H1 (cell line): ENCODE measurements at places on chromosomes 7 and 10. TPM values are rescaled to one million over a fixed set of nuclear protein-coding genes. Genes with fewer than 3 reads are reported as not detected.
A peak's percentile ranks its signal among the peaks of the same experiment; 100 is the strongest.

The SFTPA2 gene
- not detected in 2 replicates for total RNA-seq

The HOGA1 gene
- 0.28 and 0.29 TPM in 2 replicates for total RNA-seq

The TMEM176A gene
- 0.90 and 1.3 TPM in 2 replicates for total RNA-seq

DNA sequence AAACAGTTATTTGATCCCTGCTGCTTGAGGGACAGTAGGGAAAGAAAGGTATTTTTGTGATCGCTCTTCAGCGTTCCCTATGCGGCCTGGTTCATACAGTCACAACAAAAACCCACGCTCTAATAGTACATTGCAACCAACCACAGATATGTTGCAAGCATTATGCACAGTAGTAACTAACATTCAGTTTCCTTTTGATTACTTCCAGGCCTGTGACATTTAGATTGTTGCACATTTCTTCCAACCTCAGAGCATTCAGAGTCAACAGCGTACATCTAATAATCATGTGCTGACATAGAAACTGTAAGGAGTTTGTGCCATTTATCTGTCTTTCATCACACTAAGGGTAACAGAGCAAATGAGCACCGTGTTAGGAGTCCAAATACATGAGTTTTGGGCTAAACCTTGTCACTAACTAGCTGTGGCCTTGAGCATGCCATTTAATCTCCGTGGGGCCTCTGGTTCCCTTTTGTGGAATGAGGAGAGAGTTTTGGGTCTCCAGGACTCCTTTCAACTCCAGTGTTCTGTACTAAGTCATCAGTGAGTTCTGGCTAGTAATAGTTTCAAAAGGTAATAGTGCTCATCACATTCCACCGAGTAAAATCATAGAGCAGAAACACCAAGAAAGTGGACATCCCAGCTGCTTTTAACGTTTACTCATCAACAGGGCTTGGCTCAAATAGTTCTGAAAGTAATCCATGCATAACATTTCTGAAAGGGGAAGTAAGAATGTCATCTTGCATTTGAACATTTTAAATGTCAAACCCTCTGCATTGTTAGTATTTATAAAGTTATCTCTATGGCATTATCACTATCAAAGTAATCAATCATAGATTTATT, 99.0 kb upstream of the FZD1 start:
- H3K36me3 ChIP-seq = no peaks in the 10 kb centered on the region
- no peaks in the 10 kb centered on the region for H3K27me3 ChIP-seq
- no peak overlapping the region for H3K27ac ChIP-seq
- peaks cover 3% of the 10 kb centered on the region for H3K4me1 ChIP-seq
- no peak overlapping the region for H3K4me3 ChIP-seq
- DNase-seq = no peak

DNA sequence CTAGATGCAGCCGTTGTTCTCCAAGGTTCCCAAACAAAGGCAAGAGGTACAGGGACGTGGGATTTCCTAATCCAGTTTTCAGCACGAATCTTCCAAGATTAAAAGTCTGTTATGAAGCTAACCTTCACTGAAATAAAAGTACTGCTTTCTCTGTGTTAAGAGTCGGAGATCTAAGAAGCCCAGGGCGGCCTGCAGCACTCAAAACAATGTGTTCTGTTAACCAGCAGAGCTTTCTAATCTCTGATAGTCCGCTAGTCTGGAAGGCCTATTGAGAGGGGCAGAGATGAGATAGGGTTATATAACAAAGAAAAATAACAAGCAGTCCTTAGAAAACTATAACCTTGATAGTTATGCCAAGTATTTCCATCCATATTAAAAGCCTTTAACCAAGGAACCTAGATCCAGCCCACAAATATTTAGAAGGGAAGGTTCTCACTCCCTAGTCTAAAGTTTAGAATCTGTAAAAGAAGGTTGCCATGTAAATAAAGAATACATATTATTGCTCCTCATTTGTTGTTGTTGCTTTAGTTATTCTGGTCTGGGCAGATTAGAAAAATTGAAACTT, 106.3 kb upstream of the SVIL start:
- no peak overlapping the region for H3K4me3 ChIP-seq
- DNase-seq = no peak
- no peaks in the 10 kb centered on the region for H3K36me3 ChIP-seq
- H3K4me1 ChIP-seq = no peaks in the 10 kb centered on the region
- H3K27ac ChIP-seq = no peak overlapping the region

DNA sequence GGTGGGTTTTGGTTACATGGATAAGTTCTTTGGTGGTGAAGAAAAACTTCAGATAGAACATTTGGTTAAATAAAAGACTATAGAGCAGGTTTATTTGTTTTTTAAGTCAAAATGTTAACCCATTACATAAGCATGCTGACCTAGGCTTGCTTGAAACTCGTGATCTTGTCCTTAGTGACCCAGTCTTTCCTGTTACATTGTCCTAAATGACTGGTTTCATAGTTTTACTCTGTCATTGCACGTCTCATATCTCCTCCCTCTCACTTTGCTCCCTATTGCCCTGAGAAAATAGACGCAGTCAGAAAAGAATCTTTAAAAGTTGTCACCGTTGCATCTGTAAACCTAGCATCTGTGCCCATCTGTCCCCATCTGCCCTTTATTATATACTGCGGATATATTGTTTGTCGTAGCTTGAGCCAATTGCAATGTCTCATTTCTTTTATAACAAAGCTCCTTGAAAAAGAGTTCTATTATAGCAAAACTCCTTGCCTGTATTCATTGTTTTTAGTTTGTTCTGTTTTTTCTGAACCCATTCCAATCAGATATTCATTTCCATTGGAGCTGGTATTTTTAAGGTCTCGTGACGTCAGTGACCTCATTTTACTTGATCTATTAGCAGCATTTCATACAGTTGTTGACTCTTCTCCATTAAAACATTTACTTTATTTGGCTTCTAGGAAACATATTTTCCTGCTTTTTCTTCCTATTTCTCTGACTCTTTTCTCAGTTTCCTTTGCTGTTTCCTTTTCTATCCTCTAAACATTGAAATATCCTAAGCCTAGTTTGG, 57.3 kb downstream of the HELLS start:
- H3K27ac ChIP-seq = no peak overlapping the region
- no peak for DNase-seq

The HTR5A gene
- total RNA-seq = not detected in 2 replicates

DNA sequence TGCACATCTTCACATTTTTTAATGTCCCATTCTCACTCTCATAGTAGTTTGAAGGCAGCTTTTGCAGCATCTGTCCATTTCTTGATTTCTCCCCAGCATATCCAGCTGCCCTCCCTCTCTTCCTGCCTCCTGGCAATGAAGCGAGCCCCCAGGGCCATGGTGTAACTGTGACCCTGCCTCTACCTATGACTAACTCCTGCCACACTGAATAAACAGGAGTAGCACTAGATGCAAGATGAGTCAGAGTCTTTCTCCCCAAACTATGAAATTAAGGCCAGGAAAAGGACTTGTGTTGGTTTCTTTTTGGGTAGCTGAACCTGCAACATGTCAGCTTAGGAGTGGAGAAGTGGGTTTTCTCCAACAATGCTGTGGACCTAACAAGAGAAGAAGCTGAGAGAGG, 329.0 kb downstream of the RNLS start:
- H3K36me3 ChIP-seq = no peaks in the 10 kb centered on the region
- no peak for DNase-seq
- H3K4me1 ChIP-seq = no peaks in the 10 kb centered on the region
- H3K27ac ChIP-seq = no peak overlapping the region

DNA sequence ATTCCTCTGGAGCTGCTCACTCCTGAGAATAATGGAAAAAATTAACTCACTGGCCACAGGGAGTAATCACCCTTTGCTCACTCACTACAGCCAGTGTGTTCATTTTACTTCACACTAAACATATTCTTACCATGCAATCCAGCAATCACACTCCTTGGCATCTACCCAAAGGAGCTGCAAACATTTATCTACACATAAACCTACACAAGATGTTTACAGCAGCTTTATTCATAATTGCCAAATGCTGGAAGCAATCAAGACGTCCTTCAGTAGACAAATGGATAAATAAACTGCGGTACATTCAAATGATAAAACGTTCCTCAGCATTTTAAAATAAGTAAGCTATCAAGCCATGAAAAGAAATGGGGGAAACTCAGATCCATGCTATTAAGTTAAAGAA, 34.2 kb upstream of the POM121L12 start:
- no peak overlapping the region for H3K27ac ChIP-seq
- no peaks in the 10 kb centered on the region for H3K36me3 ChIP-seq
- no peak overlapping the region for H3K4me3 ChIP-seq
- no peaks in the 10 kb centered on the region for H3K4me1 ChIP-seq
- no peaks in the 10 kb centered on the region for H3K27me3 ChIP-seq
- DNase-seq = no peak

The SOSTDC1 gene
- 0.35 and 0.55 TPM in 2 replicates for total RNA-seq

DNA sequence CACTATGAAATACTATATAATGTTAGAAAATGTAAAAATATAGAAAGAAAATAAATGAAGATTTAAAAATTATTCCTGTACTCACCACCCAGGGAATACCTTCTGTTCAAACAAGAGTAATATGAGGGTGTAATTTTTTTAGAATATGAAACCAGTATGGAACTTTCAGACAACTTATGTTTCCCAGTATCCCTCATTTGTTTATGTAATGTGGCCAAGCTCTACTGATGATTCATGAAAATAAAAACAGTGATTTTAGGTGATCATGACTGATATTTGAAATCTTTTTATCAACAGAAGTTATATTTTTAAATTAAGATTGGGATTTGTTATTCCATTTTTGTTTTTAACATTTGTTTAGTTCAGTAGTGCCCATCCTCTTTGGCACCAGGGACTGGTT, 18.8 kb downstream of the SLK start:
- no peak overlapping the region for H3K27ac ChIP-seq
- H3K4me1 ChIP-seq = 0 out of 2 replicates have a peak, but pooled peaks cover 4% of the 10 kb centered on the region
- no peak for DNase-seq
- H3K4me3 ChIP-seq = no peak overlapping the region

GRCh38 chr7:149224352-149224751, 15.1 kb upstream of the ZNF212 start:
- no peak overlapping the region for H3K27ac ChIP-seq
- H3K4me3 ChIP-seq = no peak overlapping the region
- no peaks in the 10 kb centered on the region; the same call in 1 of the 2 replicates for H3K36me3 ChIP-seq
- no peaks in the 10 kb centered on the region; the same call in 1 of the 2 replicates for H3K4me1 ChIP-seq
- no peak for DNase-seq
- H3K27me3 ChIP-seq = no peaks in the 10 kb centered on the region

- DNase-seq = no peak
- no peak overlapping the region; the same call in 1 of the 2 replicates for H3K27ac ChIP-seq
- H3K27me3 ChIP-seq = no peaks in the 10 kb centered on the region
These were observed 172.0 kb downstream of the PRPF18 start for GRCh38 chr10:13758756-13759155.

DNA sequence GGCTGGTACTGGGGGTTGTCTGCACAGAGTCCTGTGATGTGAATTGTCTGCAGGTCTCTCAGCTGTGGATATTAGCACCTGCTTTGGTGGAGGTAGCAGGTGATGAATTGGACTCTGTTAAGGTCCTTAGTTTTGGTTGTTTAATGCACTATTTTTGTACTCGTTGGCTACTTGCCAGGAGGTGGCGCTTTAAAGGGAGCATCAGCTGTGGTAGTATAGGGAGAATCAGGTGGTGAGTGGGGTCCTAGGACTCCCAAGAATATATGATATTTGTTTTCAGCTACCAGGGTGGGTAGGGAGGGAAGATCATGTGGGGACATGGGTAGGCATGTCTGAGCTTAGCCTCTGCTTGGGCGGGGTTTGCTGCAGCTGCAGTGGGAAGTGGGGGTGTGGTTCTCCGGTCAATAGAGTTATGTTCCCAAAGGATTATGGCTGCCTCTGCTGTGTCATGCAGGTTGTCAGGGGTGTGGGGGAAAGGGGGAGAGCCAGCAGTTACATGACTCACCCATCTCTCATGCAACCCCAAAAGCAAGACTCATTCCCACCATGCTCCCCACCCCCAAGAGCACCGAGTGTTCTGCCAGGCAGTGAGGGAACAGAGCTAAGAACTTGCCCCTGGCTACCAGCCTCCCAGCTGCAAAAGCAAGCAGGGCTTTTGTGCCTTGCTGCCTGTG, 53.7 kb upstream of the ZNF273 start:
- H3K27me3 ChIP-seq = no peaks in the 10 kb centered on the region
- DNase-seq = no peak
- no peaks in the 10 kb centered on the region for H3K36me3 ChIP-seq
- no peaks in the 10 kb centered on the region for H3K4me1 ChIP-seq
- no peak overlapping the region for H3K27ac ChIP-seq

DNA sequence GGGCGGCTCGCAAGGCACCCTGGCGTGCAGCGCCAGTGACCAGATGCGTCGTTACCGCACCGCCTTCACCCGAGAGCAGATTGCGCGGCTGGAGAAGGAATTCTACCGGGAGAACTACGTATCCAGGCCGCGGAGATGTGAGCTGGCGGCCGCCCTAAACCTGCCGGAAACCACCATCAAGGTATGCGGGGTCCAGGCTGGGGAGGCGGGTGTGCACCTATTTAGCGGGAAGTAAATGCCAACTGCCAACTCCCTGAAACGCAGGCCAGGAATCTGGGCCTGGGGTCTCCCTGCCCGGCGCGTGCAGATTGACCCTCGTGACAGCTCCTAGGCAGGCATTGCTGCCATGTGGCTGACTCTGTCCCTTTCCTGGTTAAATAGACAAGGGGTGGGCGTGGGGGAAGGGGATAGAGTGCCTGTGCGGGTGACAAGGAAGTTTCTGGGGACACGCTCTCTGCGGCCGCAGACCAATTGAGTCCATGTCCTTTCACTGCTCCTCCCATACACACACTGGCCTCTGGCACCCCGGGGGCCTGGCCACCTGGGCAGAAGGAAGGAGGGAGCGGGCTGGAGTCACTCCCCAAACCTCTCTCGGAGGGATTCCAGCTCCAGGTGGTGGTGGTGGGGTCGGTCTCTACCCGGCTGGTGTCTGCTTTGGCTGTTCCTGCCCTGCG, 2.7 kb downstream of the EVX1 start:
- peaks cover 47% of the 10 kb centered on the region for H3K4me1 ChIP-seq
- DNase-seq = no peak
- peak overlapping the region; percentile 46 for H3K4me3 ChIP-seq
- H3K27me3 ChIP-seq = peaks cover 100% of the 10 kb centered on the region
- H3K27ac ChIP-seq = no peak overlapping the region
- H3K36me3 ChIP-seq = no peaks in the 10 kb centered on the region

The HOXA4 gene
- total RNA-seq = not detected in 2 replicates

The MOGAT3 gene
- 0.82 TPM in 1 of 2 replicates, not detected in the other for total RNA-seq

- H3K27me3 ChIP-seq = no peaks in the 10 kb centered on the region
- H3K27ac ChIP-seq = no peak overlapping the region
- no peak for DNase-seq
- no peak overlapping the region for H3K4me3 ChIP-seq
- no peaks in the 10 kb centered on the region for H3K36me3 ChIP-seq
These were observed 72.8 kb downstream of the TBXAS1 start for GRCh38 chr7:139901901-139902300.

- no peak overlapping the region for H3K27ac ChIP-seq
- no peak overlapping the region for H3K4me3 ChIP-seq
- no peaks in the 10 kb centered on the region for H3K36me3 ChIP-seq
- H3K27me3 ChIP-seq = no peaks in the 10 kb centered on the region
These were observed 5.9 kb upstream of the LRRC18 start for GRCh38 chr10:48945441-48946130.

The ITPRID1 gene
- 0.13 and 0.47 TPM in 2 replicates for total RNA-seq
